Activated CD4-positive, alpha-beta T cell treated with anti-CD3 and anti-CD28 coated beads for 1 hour (primary cell): ENCODE measurements at places on chromosomes 3 and 15.

GRCh38 chr15:40065166-40065565 is 26.2 kb upstream of the SRP14 start:
- no peak for DNase-seq

DNA sequence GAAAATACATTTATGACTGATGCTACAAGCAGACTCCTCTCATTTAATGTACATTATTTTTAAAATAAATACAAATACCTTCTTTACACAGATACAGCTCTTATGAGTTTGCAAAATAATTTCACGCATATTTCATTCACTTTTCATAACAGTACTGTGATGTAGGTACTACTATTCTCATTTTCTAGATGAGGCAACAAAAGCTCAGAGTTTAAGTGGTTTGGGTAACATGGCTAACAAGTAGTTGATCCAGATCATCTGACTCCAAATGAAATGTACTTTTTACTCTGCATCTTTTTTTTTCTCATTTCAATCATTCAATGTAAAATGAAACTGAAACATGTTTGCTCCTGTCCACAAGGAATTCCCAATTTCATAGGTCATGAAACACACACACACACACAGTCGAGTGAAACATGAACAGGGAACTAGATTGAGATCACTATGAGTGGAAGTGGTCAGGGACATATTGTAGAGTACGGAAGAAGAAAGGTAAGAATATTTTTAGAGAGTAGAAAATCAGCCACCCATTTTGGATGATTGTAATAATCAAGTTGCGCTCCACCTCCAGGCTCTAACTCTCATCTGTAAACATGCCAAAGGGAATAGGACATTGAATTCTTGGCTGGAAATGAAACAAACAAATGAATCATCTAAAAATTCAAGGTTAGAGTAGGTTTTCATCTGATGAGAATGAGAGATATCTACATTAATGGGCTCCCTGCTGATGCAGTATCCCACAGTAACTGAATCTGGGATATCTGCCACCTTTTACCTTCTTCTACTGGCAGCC is 92.4 kb downstream of the CLDN1 start:
- no peak for DNase-seq

DNA sequence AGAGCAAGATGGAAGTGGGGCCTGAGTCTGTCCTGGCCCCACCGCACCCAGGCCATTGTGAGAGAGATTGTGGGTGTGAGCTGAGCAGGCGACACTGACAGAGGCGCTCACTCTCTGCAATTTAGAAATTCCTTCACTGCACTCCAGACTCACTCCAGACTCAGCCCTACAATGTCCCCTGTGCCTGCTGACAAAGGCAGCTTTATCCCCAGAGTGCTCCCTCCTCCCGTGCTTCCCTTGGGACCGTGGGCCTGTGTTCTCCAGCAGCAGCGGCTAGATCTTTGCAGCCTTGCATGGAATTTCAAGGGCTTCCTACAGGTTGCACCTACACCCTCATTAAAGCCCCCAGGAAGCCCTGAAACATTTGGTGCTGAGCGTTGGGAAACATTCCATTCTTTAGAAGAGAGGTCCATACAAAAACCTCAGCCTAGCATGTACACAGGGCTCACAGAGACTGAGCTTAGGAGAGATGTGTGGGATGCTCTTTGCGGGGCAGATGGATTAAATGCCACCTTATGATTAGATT is 1.3 kb upstream of the IL16 start:
- no peak for DNase-seq

GRCh38 chr3:177800561-177800960 is 603.3 kb upstream of the TBL1XR1 start:
- DNase-seq = no peak

DNA sequence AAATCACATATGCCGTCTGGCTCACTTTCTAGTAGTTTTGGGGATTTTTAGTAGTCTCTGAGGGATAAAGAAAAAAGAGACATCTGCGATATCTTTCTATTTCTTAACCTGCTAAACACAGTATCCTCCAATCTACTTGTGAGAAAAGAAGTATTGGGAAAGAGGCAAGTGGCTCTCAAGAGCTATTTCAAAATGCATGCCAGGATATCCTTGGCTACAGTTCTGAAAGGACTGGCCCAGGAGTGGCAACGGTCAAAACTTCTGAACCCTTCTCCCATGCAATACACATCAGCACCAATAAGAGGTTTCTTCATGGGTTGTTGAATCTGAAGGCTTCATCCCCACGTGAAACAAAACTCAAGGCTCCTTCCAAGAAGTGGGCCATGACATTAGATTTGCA is 204.0 kb upstream of the WNT5A start:
- DNase-seq = no peak

- DNase-seq = no peak
Observed at GRCh38 chr15:45326741-45327140, 51.6 kb downstream of the GATM start.

DNA sequence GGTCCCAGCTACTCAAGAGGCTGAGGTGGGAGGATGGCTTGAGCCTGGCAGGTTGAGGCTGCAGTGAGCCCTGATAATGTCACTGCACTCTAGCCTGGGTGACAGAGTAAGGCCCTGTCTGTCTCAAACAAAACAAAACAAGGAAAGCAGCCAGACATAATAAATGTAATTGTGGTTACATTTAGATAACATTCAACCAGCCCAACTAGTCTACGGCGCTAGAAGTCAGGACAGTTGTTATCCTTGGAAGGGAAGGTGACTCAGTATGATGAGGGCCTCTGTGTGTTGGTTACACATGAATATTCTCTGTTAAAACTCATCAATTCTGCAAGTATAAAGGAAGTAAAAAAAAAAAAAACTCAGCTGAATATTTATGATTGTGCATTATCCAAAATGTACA is 27.0 kb upstream of the CSPG5 start:
- no peak for DNase-seq

- DNase-seq = no peak
Observed at GRCh38 chr15:40870716-40871115, 3.3 kb downstream of the RHOV start.

- no peak for DNase-seq
Observed at GRCh38 chr3:31959951-31960792, 20.9 kb downstream of the OSBPL10 start.

GRCh38 chr3:13123013-13123654 is 49.9 kb upstream of the IQSEC1 start:
- DNase-seq = no peak

DNA sequence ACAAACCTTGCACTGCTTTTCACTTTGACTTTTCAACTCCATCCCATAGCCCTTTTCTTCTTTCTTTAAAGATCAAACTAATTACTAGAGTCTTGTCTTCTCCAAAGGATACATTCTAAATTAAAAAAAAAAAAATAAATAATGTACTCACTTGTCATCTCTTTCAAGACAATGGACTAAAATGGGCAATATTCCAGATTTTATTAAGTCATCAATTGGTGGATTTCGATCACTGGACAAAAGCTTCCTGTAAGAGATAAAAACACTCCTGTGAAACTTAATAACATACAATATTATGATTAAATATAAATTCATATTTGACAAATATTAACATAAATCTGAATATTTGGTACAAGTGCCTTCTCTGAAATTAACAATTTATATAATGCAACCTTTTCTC is 34.1 kb downstream of the KPNA4 start:
- no peak for DNase-seq

DNA sequence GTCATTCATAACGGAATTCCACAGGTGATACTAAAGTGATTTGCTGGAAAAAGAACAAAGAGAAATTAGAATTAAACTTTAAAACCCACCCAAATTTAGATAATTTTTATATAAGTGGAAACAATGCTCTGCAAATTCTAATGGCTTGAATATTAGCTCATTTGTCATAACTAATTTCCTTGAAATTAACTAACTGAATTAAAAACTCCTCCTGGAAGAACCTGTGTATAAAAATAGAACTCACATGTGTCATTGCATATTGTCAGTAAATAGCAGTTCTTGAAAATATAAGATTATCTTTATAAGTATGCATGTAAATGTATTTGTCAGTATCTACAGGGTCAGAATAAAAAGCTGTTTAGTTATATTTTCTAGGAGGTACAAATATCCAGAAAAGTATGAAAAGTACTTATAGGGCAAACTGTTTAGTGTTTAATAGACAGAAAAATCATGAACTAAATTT is 16.3 kb downstream of the ZIC1 start:
- DNase-seq = no peak

DNA sequence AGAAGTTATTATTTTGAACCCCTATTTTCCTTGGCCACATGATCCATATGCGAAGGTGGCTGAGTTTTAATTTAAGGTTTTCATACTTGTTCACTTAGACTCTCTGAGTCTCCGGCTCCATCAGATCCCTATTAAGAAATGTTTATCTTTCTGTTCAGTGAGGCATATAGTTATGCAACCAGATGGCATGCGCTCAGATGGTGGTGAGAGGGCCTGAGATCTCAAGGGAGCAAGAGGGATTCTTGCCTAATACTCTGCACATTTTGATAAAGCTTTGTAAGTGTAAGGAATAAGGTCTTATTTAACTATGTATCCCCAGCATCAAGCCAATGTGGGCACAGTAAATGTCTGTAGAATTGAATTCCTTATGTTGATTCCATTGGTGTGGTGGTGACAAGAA is 78.9 kb upstream of the DPH6 start:
- DNase-seq = no peak

DNA sequence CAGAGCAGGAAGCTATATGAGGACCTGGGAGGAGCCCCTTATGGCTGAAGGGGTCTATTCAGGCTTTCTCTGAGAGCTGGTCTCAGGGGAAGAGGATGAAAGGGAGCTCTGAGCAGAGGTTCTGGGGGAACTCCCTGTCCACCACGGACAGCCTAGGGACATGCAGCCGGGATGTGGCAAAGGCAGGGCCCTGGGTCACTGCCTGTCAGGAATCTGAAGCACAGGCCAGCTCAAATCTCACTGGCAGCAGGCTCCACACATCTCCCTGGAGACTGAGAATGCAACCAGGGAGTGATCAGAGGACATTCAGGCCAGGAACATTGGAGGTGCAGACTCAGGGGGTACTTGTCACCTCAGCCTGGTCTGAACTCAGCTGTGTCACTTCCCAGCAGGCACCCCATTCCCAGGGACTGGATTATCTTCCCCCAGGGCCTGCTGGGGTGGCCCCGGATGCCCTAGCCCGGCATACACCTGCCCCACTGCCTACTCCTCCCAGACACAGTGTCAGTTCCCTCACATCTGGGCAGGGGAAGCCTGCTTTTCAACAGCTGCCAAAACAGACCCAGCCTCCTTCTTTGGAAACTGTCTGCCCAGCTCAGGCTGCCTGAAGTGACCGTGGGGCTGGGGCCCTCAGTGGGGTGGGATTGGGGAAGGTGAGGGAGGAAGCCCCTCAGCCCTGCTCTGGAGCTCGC is 18.3 kb upstream of the SEMA3F start:
- no peak for DNase-seq

GRCh38 chr15:79290642-79291275 is 8.2 kb downstream of the ANKRD34C start:
- DNase-seq = no peak

DNA sequence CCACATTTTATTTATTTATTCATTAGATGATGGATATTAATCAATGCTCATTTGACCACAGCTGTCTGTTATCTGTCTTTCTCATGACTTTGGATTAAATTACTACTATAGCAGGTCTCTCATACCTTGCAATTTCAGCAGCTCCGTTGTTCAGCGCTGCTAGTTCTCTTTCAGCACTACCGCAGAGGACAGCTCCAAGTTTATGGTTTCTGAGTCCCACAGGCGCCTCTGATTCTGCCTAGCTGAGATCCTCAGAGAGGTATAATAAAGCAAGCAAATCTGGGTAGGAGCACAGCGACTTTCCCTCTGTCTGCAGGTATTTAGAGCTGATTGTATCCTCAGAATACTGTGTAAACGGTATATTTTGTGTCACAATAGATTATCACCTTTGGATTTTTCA is 204.9 kb downstream of the CNTN4 start:
- no peak for DNase-seq

- DNase-seq = no peak
Observed at GRCh38 chr3:15638891-15639262, 37.3 kb downstream of the BTD start.

DNA sequence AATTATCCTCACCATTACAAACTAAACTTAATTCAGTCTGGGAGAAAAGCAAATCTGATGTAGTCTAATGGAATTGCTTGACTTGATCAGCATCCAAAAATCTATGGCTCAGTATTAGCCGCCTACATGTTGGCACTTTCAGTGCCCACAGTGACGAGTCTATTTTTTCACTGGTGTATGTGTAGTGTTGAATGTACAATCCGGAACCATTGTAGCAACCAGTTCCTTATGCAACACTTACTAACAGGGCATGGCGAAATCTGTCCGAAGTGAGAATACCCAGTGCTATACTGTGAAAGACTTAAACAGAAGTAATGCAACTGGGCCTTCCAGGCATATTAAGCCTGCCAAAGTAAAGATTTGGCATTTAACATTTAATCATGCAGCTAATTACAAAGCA is 18.6 kb downstream of the LRRN1 start:
- DNase-seq = no peak

GRCh38 chr3:117751651-117752050 is 1042.1 kb downstream of the TUSC7 start:
- DNase-seq = no peak

- no peak for DNase-seq
Observed at GRCh38 chr3:130787422-130788068, 40.9 kb upstream of the PIK3R4 start.

DNA sequence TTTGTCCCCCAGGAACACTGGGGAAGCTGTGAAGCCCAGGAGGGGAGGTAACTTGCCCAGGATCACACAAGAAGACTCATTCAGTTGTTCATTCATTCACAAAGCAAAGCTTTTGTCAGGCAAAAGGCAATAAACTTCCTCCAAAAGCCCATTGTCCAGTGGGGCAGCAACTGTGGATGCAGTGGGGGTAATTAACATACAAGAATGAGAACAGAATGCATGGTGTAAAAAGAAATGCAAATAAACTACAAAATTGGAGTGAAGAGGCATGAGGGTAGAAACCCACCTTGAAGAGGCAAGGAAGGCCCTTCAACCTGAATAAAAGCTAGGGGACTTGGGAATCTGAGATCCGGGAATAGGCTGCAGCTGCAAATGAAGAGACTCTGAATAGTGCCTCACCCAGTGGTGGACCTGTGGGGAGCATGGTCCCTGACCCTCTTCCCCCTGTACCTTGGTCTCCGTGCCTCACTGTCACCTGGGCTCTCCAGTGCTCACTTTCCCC is 363.6 kb downstream of the CLSTN2 start:
- no peak for DNase-seq

DNA sequence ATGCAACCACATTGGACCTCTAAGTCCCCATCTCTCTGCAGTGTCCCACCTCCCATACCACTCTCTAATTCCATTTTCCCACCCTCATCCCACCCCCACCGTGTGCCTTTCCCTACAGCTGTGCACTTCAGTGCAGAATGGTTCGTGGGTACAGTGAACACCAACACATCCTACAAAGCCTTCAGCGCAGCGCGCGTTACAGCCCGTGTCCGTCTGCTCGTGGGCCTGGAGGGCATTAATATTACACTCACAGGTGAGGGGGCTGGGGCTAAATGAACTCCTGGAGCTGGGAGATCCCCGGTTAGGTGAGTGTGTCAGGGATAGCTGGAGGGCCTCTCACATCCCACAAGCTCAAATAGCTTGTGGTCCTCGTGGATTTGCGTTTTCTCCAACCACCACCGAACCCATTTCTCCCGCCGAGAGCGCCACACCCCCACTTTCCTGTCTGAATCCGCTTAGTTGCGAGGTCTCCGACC is 1.9 kb downstream of the DUOXA2 start:
- no peak for DNase-seq
